H4 (cell line): ENCODE measurements at places on chromosomes 3 and 15. TPM values are rescaled to one million over a fixed set of nuclear protein-coding genes. Genes with fewer than 3 reads are reported as not detected.

DNA sequence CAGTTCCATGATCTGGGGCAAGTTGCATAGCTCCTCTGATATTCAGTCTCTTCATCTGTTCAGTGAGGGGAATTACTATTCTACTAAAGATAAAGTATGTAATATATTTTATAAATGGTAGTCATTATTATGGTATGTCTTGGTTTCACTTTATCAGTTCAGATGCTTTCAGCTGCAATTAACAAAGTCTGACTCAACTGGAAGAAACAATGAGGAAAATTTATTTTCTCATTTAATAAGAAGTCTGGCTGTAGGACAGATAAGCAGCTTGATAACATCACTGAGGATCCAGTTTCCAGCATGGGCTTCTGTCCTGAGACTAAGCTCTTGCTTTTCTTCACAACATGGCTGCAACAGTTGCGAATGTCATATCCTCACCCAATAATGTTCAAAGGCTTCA lies 354.3 kb upstream of the TRIM42 start:
- no peak for DNase-seq

- no peak for DNase-seq
These were observed 117.3 kb downstream of the TBC1D5 start for GRCh38 chr3:17625133-17625532.

DNA sequence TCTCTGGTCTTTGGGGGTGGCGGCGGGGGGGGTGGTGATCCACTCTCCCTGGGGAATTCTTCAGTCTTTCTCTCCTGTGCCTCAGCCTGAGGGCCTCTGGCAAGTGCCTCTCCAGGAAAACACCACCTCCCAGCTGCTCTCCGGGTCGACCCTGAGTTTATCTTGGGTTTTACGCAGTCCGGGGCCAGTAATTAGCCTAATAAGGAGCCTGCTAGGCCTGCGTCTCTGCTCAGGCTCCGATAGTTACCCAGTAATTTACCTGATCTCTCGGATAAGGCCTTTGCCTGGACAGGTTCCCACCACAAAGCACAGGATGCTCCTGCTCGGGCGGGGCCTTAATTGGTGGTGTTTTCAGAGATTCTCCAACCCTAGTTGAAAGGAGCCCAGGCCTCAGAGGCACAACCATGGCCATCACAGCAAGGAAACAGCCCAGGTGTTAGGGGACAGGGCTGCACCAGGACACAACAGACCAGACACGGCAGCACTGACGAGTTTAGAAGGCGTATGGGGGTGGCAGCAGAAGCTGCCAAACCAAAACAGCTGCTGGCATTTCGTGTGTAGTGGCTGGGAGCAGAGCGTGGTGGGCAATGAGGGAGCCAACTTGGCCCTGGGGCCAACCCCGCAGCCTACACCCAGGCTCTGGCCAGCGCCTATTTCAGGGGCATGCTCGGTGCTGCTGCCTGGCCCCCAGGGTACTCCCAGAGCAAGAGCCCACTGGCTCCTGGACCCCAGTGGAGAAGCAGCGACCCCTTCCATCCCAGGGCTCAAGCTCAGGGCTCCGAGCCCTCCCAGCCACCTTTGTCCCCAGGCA lies 71.4 kb downstream of the KLF13 start:
- no peak for DNase-seq

- no peak for DNase-seq
These were observed 89.6 kb downstream of the TBL1XR1 start for GRCh38 chr3:177107461-177108239.

- peak; percentile 41 for DNase-seq
These were observed 117.0 kb downstream of the P3H2 start for GRCh38 chr3:190003681-190004123.

DNA sequence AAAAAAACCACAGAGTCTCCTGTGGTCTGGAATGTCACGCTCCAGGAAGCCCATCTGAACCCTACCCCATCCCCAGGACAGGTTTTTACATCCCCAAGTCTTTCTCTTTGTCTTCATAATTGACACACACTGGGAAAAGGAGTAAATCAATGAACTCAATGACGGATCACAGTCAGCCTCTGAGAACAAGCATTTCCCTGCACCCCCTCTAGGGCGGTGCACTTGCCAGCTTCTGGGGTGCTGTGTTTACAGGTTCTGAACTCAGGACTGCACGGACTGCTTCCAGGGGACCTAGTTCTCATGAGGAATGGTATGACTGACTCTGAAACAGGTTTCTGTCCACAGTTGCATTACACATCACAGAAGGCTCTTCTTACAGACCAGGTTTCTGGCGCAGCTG lies 81.1 kb downstream of the NUP210 start:
- DNase-seq: no peak

DNA sequence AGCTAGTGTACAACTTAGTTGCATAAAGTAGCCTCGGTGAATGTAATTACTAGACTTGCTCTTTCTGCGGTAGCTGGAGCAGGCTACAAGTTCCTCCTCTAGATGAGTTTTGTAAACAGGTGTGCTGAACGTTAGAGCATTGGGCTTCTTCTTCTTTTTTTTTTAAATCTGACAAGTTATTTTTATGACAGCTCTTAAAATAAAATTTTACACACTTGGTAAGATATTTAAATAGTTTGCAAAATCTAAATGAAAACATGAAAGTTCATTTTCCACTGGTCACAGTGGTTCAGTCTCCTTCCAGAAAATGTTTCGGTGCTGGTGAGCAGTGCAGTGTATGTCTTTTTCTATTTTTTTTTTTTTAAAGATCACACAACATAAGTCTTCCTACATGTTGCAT lies 3.0 kb downstream of the CCR9 start:
- no peak for DNase-seq

SPESP1 gene
- total RNA-seq: not detected in 2 replicates

FBXL2 gene
- 3.0 and 3.8 TPM in 2 replicates for total RNA-seq

TRH gene
- total RNA-seq: not detected in 2 replicates

ROPN1 gene
- total RNA-seq: not detected in 2 replicates

PLOD2 gene
- 130 and 189 TPM in 2 replicates for total RNA-seq

NUP210 gene
- 3.1 and 3.7 TPM in 2 replicates for total RNA-seq
